Stimulated activated CD8-positive, alpha-beta memory T cell treated with anti-CD3 and anti-CD28 coated beads, Interleukin-7, amount 100 ng/mL, for 1 hour (primary cell): ENCODE measurements at places on chromosomes 2 and 18.

DNA sequence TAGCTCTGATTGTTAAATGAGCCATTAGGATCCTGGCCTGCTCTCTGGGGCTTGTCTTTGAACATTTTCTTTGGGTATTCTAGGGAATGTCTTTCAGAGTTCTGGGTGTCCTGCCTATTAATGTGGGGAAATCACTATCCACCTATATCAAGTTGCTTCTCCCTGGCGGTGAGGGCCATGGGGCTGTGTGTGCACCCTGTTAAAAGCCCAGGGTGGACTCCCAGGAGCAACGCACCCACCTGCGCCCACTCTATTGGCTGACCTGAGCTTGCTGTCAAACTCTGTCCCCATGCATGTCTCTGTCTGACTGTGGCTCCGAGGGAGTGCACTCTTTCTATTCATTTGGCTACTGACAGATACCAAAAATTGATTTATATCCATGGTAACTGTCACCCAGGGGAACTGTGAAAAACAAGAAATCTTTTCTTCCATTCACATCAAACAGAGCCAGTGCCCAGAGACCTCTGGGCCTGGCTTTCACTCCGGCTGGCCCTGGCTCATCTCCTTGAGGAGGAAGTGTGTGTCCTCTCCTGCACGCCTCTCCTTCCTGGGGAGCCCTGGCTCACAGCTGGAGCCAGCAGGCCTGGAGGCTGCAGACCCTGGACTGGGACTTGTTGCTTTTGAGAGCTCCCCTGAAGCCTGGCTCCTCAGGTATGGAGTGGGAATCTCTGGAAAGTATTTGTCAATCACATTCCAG lies 10.5 kb upstream of the TOGARAM2 start:
- DNase-seq = no peak

DNA sequence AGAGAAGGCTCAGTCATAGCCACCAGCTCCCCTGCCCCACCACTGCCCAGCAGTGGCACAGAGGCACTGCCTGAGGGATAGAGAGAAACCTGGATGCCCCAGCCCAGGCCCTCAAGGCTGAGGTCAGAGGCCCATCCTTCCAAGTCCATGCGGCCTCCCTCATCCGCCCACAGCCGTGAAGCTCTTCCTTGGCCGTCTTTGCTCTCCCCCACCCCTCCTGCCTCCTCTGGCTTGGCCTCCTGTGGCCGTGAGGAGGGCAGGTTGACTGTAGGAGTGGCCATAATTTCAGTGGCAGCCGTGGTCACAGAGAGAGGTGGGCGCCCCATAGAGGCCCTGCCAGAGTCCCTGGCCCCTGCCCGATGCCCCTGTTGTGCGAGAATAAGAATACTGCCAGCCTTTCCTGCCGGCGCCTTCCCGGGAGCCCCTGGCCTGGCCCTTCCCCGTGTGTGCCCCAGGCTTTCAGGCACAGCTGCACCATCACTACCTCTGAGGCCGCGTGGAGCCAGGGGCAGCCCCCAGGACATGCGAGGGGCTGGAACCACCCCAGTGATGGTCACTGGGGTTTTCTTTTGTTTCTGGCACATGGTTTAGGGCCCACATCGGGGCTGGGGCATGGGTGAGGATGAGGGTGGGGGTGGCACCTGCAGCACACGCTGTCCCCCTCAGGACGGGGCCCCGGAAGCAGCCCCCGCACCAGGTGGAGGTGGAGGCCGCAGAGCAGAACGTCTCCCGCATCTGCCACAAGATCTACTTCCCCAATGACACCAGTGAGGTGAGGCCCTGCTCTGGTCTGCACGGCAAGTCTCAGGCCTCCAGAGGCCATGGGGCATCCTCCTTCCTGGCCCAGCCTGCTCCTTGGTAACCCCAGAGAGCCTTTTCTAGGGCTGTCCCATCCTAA lies 13.1 kb upstream of the GPR17 start:
- no peak for DNase-seq

DNA sequence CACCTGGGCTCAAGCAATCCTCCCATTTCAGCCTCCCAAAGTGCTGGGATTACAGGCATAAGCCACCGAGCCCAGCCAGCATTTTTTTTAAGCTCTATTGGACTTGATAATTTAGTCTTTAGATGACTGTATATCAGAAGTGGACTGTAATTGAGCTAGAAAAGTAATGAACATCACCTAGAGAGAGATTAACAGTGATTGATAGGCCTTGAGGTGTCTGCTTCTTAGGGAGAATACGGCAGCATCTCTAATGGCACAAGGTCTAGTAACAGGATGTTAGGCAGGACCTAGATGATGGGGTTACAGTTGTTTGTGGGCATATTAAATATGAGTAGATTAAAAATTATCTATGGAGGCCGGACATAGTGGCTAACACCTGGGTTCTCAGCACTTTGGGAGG lies 17.7 kb upstream of the UGGT1 start:
- DNase-seq = no peak

GRCh38 chr2:31957354-31958139 lies 53.3 kb downstream of the MEMO1 start:
- DNase-seq = no peak

DNA sequence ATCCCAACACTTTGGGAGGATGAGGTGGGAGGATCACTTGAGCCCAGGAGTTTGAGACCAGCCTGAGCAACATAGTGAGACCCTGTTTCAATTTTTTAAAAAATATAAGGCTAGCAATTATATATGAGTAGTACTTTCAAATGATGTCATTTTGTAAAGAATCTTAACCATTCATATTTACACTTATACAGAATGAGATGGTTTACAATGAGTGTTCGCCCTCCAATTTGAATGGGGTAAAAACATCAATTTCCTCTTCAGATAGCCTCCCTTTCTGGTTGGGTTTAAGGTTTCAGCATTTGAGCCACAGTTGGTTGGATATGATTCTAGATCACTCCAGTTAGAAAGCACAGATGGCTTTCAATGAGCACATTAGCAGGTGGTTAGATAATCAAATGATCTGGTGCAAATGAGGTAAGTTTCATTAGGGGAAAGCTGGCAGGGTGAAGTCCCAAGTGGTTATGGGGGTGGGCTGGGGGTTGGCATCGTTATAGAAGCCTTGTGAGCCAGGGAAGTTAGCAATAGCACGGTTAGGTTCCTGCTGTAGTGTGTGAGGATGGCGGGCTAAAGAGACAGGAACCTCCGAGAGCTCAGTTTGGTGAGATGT lies 63.9 kb downstream of the TRPM8 start:
- DNase-seq = no peak

DNA sequence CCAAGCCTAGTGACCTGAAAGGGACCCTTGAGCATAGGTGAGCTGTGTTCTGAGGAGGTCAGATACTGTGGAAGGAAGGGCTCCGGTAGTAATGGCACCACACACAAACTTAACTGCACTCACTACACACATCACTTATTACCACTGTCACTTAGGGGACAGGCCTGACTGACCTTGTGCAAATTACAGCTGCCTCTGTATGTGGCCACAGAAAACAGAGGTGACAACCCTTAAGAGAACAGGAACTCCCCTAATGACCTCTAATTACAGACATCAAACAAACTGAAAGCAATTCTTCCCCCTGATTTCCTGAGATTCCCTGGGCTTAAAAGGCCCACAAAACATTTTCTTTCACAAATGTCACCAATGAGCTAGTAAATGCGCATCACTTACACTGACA lies 360.6 kb downstream of the RND3 start:
- no peak for DNase-seq

DNA sequence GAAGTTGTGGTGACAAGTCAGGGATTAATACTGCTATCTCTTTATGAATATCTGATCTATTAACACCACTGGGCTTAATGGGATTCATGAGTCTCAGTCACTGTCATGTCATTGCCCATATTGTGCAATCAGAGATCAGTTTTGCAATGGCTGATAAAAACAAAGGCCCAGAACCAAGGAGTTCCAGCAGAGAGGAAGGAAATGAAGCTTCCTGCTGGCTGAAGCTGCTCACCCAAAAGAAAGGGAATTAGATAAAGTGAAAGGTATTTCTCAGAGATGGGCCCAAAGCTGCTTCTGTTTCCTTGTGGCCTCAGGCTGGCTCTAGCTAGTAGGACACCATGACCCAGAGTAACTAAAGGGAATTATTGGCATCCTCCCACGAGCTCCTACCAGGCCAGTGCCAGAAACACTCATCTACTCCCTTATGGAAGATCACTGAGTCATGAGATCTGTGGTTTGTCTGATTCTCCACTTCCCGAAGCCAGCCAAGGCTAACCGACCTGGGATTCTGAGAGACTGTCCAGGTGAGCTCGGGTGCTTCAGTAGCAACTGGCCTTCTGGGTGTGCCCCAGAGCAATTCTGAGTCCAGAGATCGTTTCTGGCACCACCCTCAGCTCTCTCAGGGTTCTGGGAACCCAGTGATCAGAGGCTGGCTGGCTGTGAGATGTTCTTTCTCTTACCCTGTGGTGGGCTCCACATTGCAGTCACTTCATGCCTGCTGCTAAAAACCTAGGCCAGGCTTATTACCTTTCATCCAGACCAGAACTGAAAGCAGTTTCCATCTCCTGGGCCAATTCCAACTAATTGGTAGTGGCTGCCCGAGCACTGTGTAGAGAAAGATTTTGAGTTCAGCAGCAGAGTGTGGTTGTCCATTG lies 129.5 kb upstream of the PELI1 start:
- no peak for DNase-seq

- DNase-seq = no peak
Measured at GRCh38 chr2:98454073-98454472, 9.4 kb downstream of the INPP4A start.

- no peak for DNase-seq
Measured at GRCh38 chr2:232527905-232528470, 2.0 kb downstream of the CHRND start.

DNA sequence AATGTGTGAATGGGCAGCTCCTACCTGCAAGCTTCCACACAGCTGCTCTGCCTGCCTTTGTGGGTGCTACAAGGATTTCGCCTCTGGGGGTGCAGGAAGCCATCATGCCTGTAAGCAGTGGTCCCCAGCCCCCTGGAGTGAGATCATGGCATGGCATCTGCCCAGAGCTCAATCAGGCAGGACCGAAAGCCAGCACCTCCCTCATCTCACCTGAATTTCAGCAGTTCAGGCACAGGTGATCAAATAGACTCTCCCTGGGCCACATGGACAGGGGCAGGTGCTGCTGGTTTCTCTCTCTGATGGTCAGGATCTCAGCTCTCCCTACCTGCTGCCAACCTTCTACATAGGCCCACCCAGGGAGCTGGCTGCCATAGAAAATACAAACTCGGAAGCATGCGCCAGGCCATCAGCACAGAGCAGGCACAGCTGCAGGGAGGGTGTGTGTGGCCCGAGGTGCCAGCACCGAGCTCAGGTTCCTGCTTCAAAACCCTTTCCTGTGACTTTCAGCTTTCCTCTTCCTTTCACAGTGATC lies 133.2 kb upstream of the ID2 start:
- no peak for DNase-seq

DNA sequence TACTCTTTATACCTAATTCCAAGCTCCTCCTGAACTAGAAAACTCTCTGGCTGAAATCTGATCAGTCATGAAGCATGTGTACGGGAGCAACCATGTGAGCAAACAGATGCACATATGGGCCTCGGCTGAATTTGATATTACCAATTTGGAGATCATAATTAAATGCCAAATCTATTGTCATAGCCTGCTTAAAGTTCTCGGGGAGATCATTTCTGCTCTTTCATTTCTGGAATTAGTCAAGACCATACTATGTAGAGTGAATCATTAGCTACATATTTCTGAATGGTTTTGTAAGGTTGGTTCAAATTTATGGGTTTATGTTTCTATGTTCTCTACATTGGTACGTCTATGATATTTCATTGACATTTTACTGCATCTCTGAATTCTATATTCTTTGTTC lies 205.5 kb downstream of the UBE2E3 start:
- no peak for DNase-seq

DNA sequence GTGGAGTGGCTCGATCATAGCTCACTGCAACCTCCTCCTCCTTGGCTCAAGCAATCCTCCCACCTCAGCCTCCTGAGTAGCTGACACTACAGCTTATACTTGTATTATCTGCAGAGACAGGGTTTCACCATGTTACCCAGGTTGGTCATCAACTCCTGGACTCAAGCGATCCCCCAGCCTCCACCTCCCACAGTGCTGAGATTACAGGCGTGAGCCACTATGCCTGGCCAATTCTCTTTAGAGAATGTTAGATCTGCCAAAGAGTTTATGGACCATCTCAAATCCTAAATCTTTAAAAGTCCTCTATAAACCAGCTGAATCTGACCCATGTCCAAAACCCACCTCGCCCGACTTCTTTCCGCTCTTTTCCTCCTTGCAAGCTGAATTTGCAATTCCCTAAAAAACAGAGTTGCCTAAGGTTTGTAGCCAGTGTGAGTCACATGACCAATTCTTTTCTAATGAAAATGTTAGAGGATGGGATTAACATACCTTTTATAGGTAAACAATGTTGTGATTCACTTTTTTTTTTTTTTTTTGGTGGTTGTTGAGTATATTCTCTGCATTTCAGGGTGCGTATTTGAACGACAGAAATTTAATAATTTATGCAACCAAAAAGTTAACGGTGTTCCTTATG lies 2.4 kb upstream of the PMAIP1 start:
- no peak for DNase-seq

- DNase-seq = no peak
Measured at GRCh38 chr18:3209859-3210569, 9.8 kb downstream of the MYOM1 start.

DNA sequence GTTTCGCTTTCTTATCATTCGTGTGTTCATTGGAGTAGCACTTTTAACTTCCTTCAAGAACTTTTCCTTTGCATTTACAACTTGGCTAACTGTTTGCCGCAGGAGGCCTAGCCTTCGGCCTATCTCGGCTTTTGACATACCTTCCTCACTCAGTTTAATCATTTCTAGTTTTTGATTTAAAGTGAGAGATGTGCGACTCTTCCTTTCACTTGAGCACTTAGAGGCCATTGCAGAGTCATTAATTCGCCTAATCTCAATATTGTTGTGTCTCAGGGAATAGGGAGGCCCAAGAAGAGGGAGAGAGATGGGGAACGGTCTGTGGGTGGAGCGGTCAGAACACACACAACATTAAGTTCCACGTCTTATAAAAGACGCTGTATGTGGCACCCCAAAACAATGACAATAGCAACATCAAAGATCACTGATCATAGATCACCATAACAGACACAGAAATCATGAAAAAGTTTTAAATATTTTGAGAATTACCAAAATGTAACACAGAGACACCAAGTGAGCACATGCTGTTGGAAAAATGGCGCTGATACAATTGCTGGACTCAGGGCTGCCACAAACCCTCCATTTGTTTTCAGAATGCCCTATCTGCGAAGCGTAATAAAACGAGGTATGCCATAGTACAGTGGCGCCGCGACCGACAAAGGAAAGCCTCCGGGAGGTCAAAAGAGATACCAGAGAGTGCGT lies 553 bp downstream of the TIGD1 start:
- no peak for DNase-seq

- no peak for DNase-seq
Measured at GRCh38 chr2:50863856-50864255, 168.1 kb downstream of the NRXN1 start.

GRCh38 chr2:240363746-240364581 lies 71.5 kb upstream of the GPC1 start:
- DNase-seq = no peak

GRCh38 chr2:15253835-15254286 lies 307.3 kb downstream of the NBAS start:
- no peak for DNase-seq

GRCh38 chr2:84801811-84802210 lies 79.1 kb downstream of the TRABD2A start:
- DNase-seq = no peak
